NCI-H1436 treated with DMSO at 0.1 percent for 48 hours (cell line): ENCODE measurements at places on chromosomes 3 and 15.
A peak's percentile ranks its signal among the peaks of the same experiment; 100 is the strongest.

GRCh38 chr15:86608461-86609205 is 529.0 kb downstream of the AGBL1 start:
- DNase-seq: no peak

GRCh38 chr3:174251681-174252080 is 607.5 kb upstream of the NAALADL2 start:
- DNase-seq: no peak

GRCh38 chr15:99442252-99442897 is 123.4 kb upstream of the MEF2A start:
- no peak for DNase-seq

GRCh38 chr3:10723991-10724390 is 92.0 kb upstream of the SLC6A11 start:
- no peak for DNase-seq

DNA sequence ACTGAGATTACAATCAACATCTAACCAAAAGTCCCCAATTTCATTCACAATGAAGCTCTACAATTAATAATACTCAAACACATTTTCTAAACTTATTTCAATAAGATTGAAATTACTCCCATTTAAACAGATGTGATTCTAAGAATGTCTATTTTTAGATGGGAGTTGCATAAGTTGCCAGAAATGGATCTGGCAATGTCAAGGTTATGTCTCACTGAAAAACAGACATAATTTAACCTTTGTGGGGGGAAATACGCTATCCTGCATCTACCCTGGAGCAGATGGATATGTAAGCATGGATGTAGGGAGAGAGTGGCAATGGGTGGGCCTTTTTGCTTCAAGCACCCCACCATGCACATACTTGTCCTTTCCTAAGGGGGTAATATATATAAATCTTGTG is 6.7 kb upstream of the EIF1B start:
- DNase-seq: no peak

DNA sequence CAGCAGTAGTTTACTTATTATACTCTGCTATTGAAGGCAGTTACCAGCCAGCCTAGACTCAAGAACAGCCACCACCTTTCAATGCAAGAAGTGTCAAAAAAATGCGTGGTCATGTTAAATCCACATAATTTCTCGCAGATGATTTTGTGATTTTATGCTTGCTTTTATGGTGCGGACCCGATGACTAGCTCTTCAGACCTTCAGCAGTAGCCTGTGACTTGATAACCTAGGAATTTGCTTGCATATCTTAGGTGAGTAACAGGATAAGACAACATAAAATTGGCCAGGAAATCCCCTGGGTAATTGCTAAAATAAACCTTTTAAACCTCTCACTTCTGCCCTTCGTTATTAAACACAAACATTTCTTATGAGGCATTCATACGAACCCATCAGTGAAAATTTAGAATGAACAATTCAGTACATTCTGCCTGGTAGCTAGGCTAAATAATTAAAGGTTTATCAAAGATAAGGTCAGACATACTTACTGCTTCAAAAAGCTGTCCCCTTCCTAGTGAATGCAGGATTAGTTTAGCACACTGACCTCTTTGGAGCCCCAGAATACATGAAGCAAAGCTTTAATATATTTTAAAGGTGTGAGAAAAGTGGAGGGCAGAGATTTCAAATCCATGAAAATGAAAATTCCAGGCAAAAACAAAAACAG is 798.8 kb downstream of the OTOL1 start:
- no peak for DNase-seq

GRCh38 chr3:4745235-4745610 is 234.0 kb upstream of the BHLHE40 start:
- DNase-seq: no peak

DNA sequence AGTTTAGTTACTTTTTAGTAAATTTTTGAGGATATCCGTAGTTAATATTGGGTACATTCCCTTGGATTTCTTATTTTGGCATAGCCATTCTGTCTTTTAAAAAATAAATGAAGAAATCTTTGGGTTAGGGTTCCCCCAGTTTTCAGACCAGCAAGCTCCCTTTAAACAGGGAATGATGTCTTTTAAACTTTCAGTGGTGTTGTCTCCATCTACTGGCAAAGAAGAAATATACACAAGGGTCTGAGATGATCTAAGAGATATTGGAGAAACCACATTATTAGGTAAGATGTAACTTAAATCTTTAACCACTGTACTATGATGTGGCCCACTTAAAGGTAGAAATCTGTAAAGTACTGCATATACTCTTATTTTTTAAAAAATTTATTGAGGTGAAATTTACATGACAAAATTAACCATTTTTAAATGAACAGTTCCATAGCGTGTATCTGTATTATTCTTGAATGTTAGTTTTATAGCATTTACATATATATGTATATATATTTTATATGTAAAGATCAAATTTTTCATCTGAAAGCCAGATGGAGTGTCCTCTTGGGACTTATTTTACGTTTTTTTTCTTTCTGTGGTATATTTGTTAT is 35.1 kb upstream of the EIF3J start:
- no peak for DNase-seq

- DNase-seq: peak; percentile 29
These were observed at the start of gene MYO1E for GRCh38 chr15:59372352-59373211. TSS of gene MYO1E (minus strand) at chr15:59372871. CDS start at chr15:59372500, 371 bp downstream.

DNA sequence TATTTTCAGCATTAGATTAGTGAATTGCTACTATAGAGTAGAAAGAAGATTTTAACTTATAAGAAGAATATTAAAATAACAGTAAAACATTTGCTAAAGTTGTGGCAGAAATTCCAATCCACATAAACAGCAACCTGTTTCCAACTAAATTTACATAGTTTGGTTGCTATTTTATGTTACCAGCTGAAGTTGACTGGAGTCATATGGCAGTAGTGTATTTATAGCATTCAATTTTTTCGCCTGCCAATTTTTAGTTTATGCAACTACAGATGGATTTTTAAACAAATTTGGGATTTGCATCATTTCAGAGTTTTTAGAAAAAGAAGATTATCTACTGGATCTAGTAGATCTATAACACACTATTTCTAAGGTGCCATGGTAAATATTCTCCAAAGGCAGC is 332.5 kb upstream of the BCHE start:
- DNase-seq: no peak

- no peak for DNase-seq
These were observed 141.3 kb upstream of the DPPA4 start for GRCh38 chr3:109478614-109479013.

- no peak for DNase-seq
These were observed 50.4 kb downstream of the DNAH1 start for GRCh38 chr3:52366527-52366926.

DNA sequence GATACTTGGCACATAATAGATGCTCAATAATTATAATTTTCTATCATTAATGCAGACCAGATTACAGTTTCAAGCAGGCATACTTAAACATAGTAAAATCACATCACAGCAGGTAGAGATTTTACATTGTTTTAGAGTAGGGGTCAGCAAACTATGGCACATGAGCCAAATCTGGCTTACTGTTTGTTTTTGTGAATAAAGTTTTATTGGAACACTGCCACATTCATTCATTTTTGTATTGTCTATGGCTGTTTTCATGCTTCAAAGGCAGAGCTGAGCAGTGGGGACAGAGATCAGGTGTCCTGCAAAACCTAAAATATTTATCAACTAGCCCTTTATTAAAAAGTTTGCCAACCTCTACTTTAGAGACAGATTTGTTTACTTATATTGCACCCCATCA is 189.6 kb upstream of the MRPL3 start:
- no peak for DNase-seq

DNA sequence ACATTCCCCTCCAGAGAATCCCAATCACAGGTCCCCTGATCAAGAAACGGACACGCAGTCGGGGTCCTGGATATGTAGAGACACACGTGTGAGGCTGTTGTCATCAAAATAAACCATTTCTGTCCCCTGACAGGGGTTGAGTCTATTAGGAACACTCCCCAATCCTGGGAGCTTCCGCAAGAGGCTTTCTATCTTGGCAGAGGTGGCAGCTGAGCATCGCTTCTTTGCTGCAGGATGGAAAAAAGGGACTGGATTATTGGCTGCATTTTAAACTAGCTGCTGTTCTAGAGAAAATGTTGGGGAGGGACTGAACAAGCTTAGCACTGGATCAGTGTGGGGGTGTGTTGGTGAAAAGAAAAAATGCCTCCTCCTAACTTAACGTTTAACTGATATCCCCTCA is 2.5 kb upstream of the CNTN4 start:
- no peak for DNase-seq

GRCh38 chr3:149435996-149436885 is 38.3 kb upstream of the TM4SF4 start:
- no peak for DNase-seq

DNA sequence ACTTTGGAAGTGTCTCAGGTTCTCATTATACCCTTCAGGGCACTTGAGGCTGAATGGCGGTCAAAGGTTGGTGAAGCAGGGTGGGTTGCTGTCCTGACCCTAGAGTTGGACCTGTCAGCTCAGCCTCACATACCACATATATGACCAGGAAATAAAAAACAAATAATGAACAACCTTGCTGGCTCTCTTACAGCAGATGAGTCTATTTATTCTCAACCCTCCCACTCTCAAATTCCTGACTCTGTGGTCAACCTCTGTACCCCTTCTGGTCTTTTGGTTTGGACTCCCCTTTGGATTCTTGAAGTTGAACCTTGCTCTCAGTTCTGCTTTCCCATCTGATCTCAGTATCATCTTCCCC is 16.9 kb downstream of the PPP2R3A start:
- no peak for DNase-seq

DNA sequence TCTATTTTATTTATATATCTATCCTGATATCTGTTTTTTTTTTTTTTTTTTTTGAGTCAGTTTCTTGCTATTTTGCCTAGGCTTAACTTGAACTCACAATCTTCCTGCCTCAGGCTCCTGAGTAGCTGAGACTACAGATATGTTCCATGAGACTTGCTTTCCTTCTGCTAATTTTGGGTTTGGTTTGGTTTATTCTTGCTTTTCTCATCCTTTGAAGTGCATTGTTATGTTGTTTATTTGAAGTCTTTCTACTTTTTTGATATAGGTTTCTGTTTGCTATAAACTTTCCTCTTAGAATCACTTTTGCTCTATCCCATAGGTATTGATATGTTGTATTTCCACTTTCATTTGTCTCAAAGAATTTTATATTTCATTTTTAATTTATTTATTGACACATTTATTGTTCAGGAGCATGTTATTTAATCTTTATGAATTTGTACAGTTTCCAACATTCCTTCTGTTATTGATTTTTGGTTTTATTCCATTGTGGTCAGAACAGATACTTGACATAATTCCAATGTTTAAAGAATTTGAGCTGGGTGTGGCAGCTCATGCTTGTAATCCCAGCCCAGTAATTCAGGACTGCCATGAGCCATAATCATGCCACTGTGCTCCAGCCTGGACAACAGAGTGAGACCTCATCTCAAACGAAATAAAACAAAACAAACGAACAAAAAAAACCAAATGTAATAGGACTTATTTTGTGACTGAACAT is 62.3 kb upstream of the PLSCR4 start:
- no peak for DNase-seq

GRCh38 chr3:127449486-127450212 is 140.9 kb downstream of the TPRA1 start:
- DNase-seq: no peak

DNA sequence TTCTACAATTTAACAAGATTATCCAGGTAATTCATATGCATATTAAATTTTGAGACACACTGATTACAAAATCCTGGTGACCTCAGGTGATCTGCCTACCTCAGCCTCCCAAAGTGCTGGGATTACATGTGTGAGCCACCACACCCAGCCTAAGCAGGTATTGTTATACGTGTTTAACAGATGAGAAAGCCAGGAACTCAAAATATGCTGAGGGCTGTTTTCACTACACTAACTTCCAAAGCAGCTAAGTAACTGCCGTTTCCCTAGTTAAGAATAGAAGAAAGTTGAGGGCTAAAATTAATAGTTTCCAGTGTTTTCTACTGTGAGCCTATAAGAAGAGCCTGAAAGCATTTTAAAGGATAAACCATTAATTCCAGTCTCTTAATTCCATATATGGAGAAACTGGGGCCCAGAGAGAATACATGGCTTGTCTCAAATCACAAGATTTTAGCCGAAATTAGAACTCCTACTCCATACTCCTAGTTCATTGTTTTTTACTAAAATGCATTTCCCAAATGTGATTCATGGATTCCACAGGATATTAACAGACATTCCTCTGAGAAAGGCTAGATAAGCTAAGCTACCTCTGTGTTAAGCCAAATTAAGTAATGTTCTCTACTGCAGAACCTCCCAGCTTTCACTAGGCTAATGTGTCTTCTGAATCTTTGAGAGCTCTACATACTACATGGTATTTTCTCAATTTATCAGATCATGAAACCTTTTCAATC is 17.0 kb upstream of the AVEN start:
- no peak for DNase-seq
